Uterine smooth muscle cell (primary cell): ENCODE measurements at places on chromosomes 3 and 15. TPM values are rescaled to one million over a fixed set of nuclear protein-coding genes. Genes with fewer than 3 reads are reported as not detected.

RAD51 gene
- 4.9 and 11.0 TPM in 2 replicates for total RNA-seq

SPINK8 gene
- total RNA-seq, result not detected in 2 replicates

PLA2G4D gene
- total RNA-seq, result not detected in 2 replicates

CSPG5 gene
- under 0.01 and 0.22 TPM in 2 replicates for total RNA-seq

TICRR gene
- total RNA-seq, result 3.2 and 8.7 TPM in 2 replicates

CSTA gene
- total RNA-seq, result 0.11 and 1.1 TPM in 2 replicates

KLF15 gene
- total RNA-seq, result 1.5 and 3.4 TPM in 2 replicates

CCR9 gene
- not detected in 2 replicates for total RNA-seq

MOBP gene
- total RNA-seq, result under 0.01 TPM in 2 replicates

REC114 gene
- total RNA-seq, result not detected in 2 replicates

BNC1 gene
- 10.0 and 11.3 TPM in 2 replicates for total RNA-seq

CYP8B1 gene
- total RNA-seq, result under 0.01 TPM in 1 of 2 replicates, not detected in the other

DLEC1 gene
- total RNA-seq, result 0.11 and 0.12 TPM in 2 replicates

RHOV gene
- total RNA-seq, result not detected in 2 replicates

ACAD9 gene
- total RNA-seq, result 45.5 and 56.0 TPM in 2 replicates

GOLGA6L25 gene
- total RNA-seq, result not detected in 2 replicates

SLC6A11 gene
- not detected in 2 replicates for total RNA-seq

GHSR gene
- total RNA-seq, result 0.12 TPM in 1 of 2 replicates, not detected in the other

ACOX2 gene
- total RNA-seq, result 7.7 and 10.2 TPM in 2 replicates

DNASE1L3 gene
- not detected in 2 replicates for total RNA-seq

FMN1 gene
- 5.5 and 11.0 TPM in 2 replicates for total RNA-seq

ZBTB47 gene
- total RNA-seq, result 24.0 and 33.1 TPM in 2 replicates

TMC3 gene
- total RNA-seq, result not detected in 2 replicates

THRB gene
- total RNA-seq, result 0.77 and 1.6 TPM in 2 replicates

CLCN2 gene
- total RNA-seq, result 2.7 and 4.1 TPM in 2 replicates

PATL2 gene
- 0.62 and 0.77 TPM in 2 replicates for total RNA-seq

ASB14 gene
- under 0.01 TPM in 1 of 2 replicates, not detected in the other for total RNA-seq

DET1 gene
- total RNA-seq, result 8.9 and 9.4 TPM in 2 replicates

GOLGA8J gene
- total RNA-seq, result under 0.01 and 0.11 TPM in 2 replicates

CNTN3 gene
- total RNA-seq, result 4.2 and 5.0 TPM in 2 replicates

WWTR1 gene
- 24.1 and 24.5 TPM in 2 replicates for total RNA-seq

GXYLT2 gene
- 6.1 and 16.1 TPM in 2 replicates for total RNA-seq

CCDC54 gene
- not detected in 2 replicates for total RNA-seq

CLRN1 gene
- total RNA-seq, result not detected in 2 replicates

AHSG gene
- not detected in 2 replicates for total RNA-seq

SCG5 gene
- 3.2 and 14.7 TPM in 2 replicates for total RNA-seq

UNC13C gene
- total RNA-seq, result under 0.01 TPM in 1 of 2 replicates, not detected in the other

SLC24A1 gene
- total RNA-seq, result 3.7 TPM in 2 replicates

KCNMB3 gene
- total RNA-seq, result 1.2 and 1.5 TPM in 2 replicates

SLC9A9 gene
- total RNA-seq, result 8.0 and 8.9 TPM in 2 replicates

PRRT3 gene
- total RNA-seq, result 1.3 and 2.1 TPM in 2 replicates

FEZF2 gene
- total RNA-seq, result not detected in 2 replicates

ONECUT1 gene
- total RNA-seq, result 0.12 TPM in 1 of 2 replicates, not detected in the other

MIX23 gene
- 31.7 and 48.6 TPM in 2 replicates for total RNA-seq

MUC20 gene
- 0.12 and 0.22 TPM in 2 replicates for total RNA-seq

CDHR4 gene
- total RNA-seq, result 0.12 TPM in 1 of 2 replicates, not detected in the other

PLA1A gene
- total RNA-seq, result 0.25 and 0.33 TPM in 2 replicates

PP2D1 gene
- total RNA-seq, result not detected in 2 replicates

SPATA12 gene
- total RNA-seq, result 0.11 TPM in 1 of 2 replicates, not detected in the other

FOXB1 gene
- total RNA-seq, result under 0.01 TPM in 1 of 2 replicates, not detected in the other

SPESP1 gene
- total RNA-seq, result 1.2 and 3.2 TPM in 2 replicates

FBXL22 gene
- total RNA-seq, result 0.22 and 1.5 TPM in 2 replicates

NPAP1 gene
- total RNA-seq, result not detected in 2 replicates

HIGD2B gene
- total RNA-seq, result not detected in 2 replicates

ARHGAP11A gene
- 16.9 and 50.8 TPM in 2 replicates for total RNA-seq

SCN5A gene
- total RNA-seq, result 0.66 and 0.75 TPM in 2 replicates

SAMD7 gene
- not detected in 2 replicates for total RNA-seq

SMAD6 gene
- total RNA-seq, result 11.0 and 11.3 TPM in 2 replicates
